Inflammatory macrophage treated with lipopolysaccharide for 4 hours (primary cell): ENCODE measurements at places on chromosomes 16 and 17.

DNA sequence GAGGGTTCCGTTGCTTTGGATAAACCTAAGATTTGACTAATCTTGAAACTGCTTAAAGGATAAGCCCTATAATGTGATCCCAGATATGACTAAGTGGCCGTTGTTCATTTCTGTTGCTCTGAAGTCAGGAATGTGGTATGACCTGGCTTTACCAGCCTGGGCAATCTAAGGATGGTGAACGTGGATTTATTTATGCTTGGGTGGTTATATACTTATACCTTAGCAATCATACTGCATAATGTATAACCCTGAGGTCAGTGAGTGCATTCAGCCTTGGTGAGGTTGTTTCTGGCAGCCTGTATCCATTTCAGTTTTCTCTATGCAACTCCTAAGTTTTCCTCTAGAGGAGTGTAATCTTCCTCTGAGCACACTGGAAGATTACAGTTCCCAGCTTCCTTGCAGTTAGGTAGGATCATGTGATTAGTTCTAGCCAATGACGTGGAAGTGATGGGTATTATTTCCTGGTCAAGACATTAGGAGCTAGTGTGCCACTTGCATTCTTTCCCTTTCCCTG, 41.9 kb downstream of the FTO start:
- no peak for DNase-seq

GRCh38 chr16:28492511-28492910, 637 bp upstream of the CLN3 start:
- no peak for DNase-seq

DNA sequence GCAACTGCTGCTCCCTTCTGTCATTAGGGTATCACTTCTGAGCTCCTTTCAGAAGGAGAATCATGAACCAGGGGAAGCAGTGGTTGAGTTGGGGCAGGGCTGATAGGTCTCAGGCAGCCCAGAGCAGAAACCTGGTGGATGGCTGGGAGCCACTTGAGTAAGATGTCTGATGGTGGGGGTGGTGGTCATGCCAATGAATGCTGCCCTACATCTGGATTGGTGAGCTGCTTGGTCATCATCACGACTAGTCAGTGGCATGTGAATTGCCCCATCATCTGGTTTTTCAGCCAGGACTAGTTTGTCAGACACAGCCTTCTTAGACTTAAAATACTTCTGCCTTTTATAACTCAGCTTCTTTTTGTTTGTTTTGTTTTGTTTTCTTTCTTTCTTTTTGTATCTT, 2.6 kb downstream of the GID4 start:
- DNase-seq = peak; percentile 69

DNA sequence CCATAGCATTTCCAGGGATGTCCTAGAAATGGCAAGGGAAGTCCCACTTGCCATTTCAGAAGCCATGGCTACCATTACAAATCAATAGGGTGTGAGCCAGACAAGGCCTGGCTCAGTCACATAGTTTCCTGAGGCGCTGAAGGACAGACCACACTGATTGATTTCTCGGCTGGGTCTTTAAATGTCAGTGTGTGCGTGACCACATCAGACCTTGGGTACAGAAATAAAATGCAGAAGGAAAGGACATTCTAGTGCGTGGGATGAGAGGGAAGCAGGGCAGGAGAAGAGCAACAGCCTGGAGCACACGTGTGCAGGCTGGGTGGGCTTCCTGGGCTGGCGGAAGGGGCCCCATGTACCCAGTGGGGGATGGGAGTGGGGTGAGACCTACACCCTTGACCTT, 58.7 kb upstream of the LYRM9 start:
- DNase-seq = peak; percentile 45

DNA sequence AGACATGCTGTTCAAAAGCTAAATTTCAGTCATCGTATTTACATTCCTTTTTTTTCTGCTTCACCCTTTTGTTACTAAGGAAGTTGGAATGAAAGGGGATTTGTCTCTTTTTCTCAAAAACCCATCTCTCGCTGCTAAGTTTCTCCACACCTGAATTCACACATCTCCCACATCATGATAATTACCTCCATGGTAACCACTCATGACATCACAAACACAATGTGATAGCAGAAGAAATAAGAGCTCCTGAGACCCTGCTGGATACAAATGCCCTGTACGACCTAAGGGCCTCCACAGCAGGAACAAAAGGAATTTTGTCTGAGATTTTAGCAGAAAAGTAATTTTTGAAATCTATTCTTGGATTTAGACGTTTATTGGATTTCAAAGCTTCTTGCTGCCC, 82.6 kb upstream of the GNAO1 start:
- DNase-seq = no peak

- DNase-seq = no peak
Measured at GRCh38 chr17:55124730-55125360, 139.9 kb upstream of the HLF start.

DNA sequence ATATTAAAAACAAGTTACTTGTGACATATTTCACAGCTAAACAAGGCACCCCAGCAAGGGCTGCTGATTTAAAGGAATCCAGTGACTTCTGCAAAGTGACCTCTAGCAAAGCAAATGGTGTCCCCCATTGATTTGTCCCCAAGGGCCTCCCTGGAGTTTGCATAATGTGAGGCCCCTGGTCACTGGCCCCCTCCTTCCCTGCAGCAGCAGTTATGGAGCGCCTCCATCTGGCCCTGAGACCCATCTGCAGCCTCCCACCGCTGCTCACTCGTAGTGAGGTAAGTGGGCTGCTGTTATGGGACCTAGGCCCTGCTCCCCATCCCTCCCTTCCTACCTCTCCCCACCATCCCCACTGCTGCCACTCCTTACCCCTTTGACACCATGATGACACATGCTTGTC, 19.6 kb upstream of the EEF2K start:
- no peak for DNase-seq

GRCh38 chr17:41103896-41104295, 1.3 kb upstream of the KRTAP4-9 start:
- no peak for DNase-seq

- DNase-seq = no peak
Measured at GRCh38 chr16:19914877-19915276, 30.2 kb upstream of the GPRC5B start.

GRCh38 chr17:80319999-80320344, 59.3 kb downstream of the RNF213 start:
- no peak for DNase-seq

DNA sequence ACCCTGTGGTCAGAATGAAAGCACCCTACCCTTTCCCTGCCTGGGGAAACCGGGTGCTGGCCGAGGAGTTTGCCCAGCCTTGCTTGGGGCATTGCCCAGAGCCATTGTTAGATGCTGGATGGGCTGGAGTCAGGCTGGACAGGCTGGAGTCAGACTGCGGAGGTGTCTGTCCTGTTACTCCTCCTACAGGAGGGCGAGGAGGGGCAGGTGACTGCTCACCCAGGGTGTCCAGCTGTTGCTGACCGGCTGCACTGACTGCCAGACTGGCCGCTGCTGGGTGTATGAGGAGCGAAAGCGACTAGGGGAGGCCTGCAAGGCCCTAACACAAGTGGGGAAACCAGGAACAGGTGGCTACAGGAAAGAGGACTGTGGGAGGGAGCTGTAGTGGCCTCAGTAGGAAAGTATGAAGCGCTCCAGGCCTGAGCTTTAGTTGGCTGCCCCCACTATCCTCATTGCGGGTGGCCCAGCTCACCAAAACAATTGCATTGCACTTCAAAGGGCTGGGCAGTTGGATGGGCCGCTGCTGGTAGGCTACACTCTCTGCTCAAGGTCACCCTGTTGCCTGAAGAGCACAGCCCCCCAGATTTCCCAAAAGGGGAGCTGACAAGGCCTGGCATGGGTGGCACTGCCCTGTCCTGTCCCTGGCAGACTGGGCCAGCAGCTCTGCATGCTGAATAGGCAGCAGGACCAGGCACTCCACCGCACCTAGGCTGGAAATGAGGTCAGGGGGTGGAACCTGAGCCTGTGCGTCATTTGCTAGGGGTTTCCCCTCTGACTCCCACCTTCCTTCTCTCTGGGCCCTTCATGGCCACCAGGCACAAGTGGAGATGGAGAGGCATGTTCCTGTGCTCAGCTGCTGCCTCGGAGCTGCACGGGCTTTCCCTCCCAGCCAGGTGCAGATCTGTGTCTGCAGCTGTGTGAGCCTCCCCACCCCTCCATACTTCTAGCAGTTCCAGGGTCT, 18.4 kb downstream of the LDHD start:
- no peak for DNase-seq

DNA sequence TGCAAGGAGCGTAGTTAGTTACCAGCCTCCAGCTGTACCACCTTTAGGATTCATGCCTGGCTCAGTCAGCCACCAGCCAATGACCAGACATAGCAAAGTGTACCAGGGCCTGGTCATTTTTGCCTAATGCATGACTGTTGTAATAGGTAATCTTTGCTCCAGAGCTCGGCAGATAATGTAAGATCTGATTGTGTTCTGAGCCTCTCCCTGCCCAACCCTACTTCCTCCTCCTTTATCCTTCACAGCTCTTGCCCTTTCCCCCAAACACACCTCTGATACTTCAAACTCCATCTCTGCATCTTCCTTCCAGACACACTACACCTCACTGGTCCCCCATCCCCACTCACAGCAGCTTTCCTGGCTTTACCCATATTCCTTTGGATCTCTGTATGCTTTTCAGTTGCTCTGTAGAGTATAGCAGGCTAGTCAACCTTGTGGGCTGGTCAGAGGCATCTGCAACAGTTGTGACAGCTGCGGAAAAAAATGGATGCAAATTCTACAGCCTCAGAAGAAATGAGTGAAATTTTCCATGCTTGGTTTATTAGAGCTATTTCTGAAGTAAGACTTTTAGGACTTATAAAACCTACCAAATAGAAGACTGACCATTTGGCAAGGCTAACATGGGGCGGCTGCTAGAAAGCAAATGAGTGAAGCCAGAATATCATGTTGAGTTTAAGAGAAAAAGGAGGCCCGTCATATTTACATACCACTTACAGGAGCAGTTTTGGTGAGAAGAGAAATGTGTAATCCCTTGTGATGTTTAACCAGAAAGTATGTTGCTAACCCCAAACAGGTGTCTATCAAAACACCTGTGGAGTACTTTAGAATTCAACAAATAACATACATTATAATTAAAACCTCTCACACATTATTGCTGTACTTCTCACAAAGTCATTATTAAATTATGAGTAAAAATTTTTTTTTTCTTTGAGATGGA, 19.9 kb upstream of the C16orf87 start:
- DNase-seq = no peak

DNA sequence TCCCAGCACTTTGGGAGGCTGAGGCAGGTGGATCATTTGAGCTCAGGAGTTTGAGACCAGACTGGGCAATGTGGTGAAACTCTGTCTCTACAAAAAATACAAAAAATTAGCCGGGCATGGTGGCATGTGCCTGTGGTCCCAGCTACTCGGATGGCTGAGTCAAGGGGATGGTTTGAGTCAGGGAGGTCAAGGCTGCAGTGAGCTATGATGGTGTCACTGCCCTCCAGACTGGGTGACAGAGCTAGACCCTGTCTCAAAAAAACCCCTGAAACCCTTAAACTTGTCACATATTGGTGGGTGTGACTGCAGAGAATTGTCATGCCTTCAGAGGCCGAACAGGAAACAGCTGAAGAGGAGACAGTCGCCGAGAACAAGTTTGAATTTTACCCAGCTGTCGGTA, 13.4 kb downstream of the RPTOR start:
- no peak for DNase-seq

DNA sequence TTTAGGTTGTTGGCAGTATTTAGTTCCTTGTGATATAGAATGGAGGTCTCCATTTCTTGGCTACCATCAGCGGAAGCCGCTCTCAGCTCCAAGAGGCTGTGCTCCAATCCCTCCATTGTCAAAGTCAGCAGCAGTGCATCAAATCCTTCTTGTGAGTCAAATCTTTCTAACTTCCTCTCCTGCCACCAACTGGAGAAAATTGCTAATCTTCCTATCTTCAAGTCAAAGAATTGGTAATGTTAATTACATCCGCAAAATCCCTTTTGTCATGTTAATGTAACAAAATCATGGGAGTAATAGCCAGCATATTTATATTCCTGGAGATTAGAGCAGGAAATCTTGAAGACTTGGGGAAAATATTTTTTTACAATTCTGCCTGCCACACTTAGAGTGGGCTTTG, 436.4 kb upstream of the DYNLRB2 start:
- DNase-seq = no peak

DNA sequence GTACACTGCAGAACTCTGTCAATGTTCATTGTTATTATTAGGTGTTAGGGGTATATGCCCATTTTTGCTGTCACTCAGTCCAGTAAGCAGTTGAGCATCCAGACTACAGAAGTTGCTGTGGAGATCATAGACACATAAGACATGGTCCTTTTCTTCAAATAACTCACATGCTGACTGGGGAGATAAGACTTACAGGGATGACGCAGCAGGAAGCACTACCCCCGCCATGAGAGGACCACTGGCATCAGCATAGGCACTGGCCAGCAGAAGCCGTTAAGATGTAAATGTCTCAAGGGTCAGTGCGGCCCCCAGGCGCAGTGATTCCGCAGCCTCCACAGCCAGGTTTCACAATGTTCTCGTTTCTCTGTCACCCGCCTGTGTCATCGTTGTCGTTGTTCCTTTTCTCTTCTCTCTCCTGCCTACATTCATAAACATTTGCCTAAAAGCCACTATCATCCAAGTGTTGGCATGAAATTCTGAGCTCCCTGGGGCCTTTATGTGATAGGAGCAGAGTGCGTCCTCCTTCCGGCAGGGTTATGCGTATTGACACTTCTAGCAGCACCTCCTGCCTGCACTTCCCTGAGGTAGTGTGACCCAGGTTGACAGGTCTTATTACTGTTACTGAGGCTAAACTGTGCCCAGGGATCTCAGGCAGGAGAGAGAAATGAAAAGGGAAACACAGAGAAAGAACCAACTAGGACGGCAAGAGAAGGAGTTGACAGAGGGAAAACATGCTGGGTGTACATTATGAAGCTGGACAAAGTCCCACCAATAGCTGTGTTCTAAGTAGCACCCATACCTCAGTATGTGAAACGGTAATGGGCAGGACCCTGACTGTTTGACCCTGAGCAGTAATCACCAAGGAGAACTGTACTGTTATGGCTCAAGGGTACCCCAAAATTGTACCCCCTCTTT, 17.9 kb downstream of the TANGO6 start:
- DNase-seq = no peak

GRCh38 chr17:71801301-71801700, 319.5 kb upstream of the SOX9 start:
- no peak for DNase-seq

- DNase-seq = no peak
Measured at GRCh38 chr16:1144476-1145382, 8.2 kb upstream of the CACNA1H start.

- no peak for DNase-seq
Measured at GRCh38 chr16:4091240-4092012, 24.8 kb downstream of the ADCY9 start.

- DNase-seq = no peak
Measured at GRCh38 chr16:12829096-12829888, 25.6 kb upstream of the CPPED1 start.

DNA sequence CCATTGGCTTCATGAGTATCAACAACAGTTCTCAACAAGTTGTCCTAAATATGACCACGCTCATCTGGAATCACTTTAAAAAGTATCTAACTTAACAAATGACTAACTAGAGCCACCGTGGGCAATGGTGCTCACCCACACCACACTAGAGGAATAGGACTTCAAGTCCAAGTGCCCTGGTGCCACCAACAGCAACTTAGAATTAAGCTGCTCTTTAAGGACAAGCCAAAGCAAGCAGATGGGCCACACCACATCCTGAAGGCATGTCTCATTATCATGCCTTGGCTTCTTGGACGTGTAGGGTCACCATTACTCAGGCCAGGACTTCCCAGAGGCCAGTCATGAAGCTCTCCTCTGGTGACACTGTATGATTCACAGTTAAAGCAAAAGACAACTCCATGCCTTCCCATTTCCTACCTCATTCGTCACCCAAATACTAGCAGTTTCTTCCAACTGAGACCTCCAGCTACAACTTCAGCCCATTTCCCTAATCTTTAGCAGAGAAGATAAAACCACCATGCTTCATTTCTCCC, 9.4 kb upstream of the SLC6A4 start:
- no peak for DNase-seq
